Cerebellar cortex (tissue), 1 donor: ENCODE measurements at places on chromosomes 4 and X.

DNA sequence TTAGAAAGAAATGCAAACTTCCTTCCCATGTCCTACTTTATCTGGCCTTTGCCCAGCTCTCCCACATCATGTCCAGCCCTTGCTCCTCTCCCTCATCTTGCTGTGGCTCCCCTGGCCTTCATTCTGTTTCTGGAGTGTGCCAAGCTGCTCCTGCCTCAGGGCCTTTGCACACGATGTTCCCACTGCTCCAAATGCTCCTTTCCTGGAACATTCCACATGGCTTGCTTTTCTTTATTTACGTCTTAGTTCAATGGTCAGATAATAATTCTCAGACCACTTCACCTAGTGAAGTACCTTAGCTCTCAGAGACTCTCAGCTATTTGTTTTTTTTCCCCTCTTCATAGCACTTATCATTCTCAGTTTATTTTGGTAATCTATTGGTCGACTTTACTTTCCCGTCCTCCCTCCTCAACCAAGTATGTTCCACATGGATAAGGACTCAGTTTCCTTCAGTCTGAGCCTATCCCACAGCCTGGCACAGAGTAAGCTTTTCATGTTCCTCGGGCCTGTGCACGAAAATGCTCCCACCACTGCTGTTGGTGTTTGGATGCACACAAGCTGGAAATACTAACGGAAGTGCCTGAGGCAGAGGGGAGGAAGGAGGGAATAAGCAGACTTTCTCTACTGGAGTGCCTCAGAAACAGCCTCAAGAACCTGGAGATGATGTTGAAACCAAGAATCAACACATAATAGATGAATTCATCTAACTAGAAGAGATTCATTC lies 23.4 kb upstream of the MAP9 start:
- no peak for DNase-seq

DNA sequence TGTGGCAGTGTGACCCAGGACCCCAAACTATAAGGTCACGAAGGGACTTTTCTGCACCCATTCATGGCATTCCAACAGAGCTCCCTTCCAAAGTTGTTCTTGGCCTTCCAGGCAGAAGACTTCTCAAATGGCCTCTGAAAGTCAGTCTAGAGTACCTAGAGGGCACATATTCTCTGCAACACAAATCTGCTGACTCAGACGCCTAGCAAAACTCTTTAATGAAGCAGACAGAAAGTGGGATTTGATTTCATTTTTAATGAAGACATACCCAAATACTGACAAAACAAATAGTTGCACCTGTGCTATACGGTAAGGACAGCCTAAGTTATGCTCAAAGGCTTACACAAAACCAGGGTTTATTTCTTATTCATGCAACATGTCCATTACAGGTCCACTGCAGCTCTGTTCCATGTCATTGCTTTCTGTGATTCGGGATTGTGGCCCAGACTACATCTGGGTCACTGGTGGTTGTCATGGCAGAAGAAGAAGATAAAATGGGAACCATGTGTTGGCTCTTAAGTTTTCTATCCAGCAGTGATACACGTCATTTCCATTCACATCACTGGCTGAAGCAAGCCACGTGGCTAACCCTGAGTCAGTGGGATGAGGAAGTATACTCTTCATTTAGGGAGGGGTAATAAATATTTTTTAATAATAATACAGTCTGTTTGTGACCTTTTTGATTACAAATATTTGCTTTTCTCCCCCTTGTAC lies 57.7 kb downstream of the NAT8L start:
- DNase-seq = no peak

DNA sequence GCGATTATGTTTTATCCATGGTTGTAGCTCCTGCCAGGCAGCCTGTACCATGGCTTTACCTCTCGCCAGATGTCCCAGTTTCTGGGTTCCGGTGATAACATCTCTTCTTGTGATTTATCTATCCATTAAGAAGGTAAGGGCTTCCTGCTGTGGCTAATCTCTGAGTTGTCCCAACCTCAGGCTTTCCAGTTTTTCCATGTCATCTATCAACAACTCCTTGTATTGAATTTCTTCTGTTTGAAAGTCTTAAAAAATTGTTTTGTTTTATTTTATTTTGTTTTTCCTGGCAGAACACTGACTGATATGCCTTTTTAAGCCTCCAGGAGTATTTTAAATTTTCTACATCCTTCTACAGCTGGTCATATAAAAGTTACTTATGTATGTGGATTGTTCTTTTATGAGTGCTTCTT lies 241.9 kb downstream of the ANTXR2 start:
- DNase-seq = no peak

DNA sequence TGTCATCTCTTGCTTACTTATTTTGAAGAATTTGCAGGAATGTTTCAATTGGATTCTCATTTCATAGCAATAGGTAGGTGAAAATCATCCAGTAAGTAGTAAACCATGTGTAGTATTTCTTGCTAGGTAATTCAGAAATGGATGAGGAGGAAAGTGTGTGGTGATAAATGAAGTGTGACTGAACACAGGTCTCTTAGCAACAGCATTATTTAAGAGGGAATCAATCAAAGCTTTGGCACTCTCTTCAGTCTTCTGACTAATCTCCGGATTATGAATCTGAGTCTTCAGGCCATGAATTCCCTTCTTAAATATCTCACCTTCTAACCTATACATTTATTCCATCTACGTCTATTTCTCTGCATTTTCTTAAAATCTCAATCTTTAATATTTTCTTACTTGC lies 55.8 kb upstream of the ARHGAP24 start:
- DNase-seq = no peak

- DNase-seq = peak; percentile 89
These were observed at the start of gene METAP1 for GRCh38 chr4:98995183-98996055. Gene METAP1 (plus strand): TSS chr4:98995721. CDS start chr4:98995754, 33 bp downstream.

DNA sequence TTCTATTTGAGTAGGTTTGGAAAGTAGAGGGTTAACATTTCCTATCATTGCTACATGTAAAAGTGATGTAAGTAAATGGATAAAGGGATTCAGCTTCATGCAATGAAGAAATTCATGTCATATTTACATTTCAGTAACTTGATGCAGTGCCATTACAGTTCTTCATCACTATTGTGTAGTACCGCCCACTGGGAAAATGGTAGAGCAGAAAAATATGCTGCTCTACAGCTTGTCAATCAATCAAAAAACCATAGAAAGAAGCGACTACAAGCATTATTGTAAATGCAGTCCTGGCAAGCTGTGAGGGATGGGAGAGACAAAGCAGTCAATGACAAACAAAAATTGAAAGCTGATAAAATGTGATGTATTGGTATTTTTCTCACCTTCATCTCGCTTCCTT lies 1597.9 kb downstream of the RPA4 start:
- DNase-seq = no peak

DNA sequence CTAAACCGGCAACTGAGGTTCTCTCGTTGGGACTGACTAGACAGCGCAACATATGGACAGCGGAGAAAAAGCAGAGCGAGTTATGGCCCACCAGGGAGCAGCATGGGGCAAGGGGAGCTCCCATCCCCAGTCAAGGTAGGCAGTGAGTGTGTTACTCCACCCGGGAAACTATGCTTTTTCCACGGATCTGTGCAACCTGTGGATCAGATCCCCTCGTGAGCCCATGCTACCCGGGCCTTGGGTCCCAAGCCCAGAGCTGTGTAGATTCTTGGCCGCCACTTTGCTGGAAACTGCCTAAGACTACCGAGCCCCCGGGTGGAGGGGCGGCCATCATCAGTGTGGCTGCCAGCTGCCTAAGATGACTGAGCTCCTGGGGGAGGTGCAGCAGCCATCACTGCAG lies 140.9 kb downstream of the PAPSS1 start:
- DNase-seq = no peak

GRCh38 chrX:9816084-9816700 lies 30.0 kb downstream of the SHROOM2 start:
- DNase-seq = no peak

- no peak for DNase-seq
These were observed 10.8 kb upstream of the C4orf54 start for GRCh38 chr4:99668472-99668871.

DNA sequence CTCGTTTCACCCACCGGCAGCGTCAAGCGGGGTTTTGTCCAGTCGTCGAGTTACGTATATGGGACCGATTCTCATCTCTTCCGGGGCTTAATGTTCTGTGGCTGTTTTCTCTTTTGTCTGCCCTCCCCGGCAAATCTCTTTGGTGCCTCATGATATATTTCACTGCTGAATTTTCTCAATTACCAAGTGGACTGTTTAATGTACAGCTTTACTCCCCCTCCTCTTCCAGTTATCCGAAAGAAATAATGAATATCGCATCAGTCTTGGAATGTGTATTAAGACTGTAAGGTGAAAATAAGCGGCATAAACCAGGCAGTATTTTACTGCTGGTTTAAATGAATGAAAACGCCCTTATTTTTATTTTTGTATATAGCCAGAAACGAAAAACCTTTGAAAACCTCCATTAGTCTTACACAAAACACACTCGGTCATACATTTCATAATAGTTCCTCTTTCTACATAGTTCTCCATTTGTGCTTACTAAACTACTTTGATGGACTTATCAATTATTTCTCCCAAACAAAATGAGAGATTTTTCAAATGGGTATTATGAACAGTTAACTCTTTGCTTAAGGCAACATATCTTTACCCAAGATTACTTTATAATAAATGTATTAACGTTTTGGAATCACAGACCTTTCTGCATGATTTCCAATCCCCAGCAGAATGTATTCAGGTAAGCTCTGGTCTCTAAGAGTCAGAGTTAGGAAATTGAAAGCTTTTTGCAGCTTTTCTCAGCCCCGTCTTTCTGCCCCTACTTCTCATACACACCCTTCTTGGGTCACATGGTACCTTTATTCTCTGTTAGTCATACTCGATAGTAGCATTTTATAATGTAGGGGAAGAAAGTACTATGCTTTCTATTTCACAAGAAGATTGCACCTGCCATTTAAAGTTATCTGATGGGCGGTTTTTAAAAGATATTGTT lies 979 bp downstream of the RP2 start:
- peak; percentile 15 for DNase-seq

GRCh38 chr4:6125103-6125651 lies 75.2 kb downstream of the JAKMIP1 start:
- DNase-seq = no peak

- no peak for DNase-seq
These were observed 15.5 kb upstream of the EDA2R start for GRCh38 chrX:66654411-66654810.

GRCh38 chr4:184851200-184851541 lies 25.4 kb upstream of the ACSL1 start:
- no peak for DNase-seq

DNA sequence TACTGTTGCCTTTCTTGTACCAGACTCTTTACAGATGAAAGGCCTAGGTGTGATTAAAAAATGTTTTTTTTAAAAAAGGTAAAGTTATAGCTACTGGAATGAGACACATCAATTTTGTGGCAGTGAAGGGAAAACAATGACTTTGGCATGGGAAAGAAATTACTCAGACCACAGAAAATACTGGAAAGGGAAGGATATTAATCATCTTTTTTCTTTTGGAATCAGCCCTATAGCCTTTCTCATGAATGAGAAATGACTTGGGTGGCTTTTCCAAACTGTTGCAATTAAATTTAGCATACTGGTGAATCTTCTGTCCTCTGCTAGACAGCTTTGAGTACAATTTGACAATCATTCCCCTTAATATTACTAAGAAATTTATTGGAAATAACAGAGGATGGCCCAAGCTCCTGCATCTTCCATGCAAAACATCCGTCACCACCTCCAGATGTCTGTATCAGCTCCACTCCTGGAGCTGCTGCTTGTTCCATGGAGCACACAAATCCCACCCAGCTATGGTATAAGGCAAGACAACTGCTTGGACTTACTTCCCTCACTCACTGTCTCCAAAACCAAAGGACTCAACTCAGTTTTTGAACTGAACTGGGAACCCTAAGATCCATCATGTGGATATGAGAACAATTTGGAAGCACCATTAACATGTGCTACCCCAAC lies 97.6 kb upstream of the ARSJ start:
- no peak for DNase-seq

GRCh38 chrX:25537699-25538098 lies 521.9 kb upstream of the ARX start:
- DNase-seq = no peak

- no peak for DNase-seq
These were observed 5.2 kb upstream of the PITX2 start for GRCh38 chr4:110627977-110628662.

DNA sequence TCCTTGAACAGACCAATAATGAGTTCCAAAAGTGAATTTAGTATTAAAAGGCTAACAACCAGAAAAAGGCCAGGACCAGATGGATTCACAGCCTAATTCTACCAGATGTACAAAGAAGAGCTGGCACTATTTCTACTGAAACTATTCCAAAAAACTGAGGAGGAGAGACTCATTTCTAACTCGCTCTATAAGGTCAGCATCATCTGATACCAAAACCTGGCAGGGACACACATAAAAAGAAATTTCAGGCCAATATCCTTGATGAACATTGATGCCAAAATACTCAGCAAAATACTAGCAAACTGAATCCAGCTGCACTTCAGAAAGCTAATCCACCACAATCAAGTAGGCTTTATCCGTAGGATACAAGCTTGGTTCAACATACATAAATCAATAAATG lies 35.8 kb upstream of the USP46 start:
- no peak for DNase-seq

DNA sequence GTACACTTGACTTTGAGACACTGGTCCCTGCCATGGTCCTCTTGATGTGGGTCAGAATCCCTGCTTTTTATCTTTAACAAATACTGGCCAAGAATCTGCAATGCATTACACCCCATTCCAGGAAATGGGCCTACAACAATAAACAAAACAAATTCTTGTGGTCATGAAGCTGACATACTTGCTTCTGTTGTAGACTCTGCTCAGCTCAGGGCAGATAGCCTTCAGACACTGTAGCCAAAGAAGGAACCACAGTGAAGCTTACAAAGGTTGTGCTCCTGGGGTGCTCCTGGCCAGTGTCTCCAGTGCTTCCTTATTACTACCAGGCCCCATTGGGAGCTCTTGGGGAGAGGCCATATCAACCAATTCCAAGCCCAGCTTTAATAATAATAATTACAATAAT lies 21.8 kb downstream of the KIAA1210 start:
- no peak for DNase-seq

GRCh38 chr4:27966664-27967063 lies 1106.0 kb downstream of the STIM2 start:
- DNase-seq = no peak

DNA sequence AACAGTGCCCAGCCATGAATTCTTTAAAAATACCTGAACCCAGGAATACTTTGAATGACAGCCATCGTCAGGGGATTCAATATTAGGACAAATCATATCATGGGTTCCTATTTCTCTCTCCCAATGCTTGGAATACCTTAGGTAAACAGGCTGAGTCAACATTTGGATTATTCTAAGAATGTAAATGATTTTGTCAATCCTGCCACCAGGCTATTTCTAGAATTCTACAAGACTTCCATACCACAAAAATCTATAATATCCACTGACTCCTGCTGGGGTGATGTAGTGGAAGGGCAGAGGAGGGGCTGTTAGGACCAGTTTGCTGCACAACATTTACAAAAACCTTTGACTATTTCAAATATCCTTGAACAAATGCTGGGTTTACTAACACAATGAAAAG lies 65.2 kb downstream of the IGFBP7 start:
- DNase-seq = no peak

DNA sequence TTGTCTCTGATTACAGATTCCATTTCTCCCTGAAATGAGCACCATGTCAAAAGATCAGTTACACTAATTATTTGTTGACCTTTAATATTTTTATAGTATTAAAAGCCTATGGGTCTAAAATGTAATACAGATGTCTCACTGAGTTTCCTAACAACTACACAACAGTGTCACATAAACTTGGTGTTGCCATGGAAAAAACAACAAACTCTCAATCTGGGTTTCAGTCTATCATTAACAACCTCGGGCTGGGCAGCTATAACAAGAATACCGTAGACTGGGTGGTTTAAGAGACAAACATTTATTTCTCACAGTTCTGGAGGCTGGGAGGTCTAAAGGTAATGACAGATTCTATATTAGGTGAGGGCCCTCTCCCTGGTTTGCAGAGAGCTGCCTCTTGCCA lies 407.1 kb downstream of the HNRNPD start:
- no peak for DNase-seq
